ENCODE measurements at places on chromosomes 13 and 19.

- DNase-seq: no peak
Measured at GRCh38 chr19:55377356-55378131, 918 bp downstream of the TMEM190 start.

DNA sequence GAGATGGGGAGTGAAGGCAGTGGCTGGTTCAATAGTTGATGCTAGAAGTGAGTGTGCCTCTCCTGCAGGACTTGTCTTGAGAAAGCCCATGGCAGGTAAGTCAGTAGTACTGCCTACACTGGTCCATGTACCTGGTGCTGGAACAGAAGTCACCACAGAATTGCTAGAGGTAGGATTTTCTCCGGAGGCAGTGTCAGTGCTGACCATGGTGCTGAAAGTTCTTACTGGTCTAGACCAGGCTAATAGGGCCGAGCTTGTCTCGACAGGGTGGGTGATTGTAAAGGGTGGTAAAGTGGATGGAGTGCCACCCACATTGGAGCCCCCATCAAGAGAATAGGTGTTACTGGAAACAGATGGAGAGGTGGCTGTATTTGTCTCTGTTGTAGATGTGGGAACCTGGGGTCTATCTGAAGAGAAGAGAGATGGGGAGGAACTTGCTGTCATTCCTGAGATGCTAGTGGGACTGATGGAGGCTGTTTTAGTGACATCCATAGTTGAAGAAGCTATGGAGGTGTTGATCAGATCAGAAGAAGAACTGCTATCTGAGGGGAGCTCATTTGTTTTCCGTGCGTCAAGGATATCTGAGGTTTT is 36.6 kb downstream of the MUC16 start:
- no peak for DNase-seq

GRCh38 chr13:44932171-44932849 is 57.0 kb downstream of the NUFIP1 start:
- DNase-seq: no peak

DNA sequence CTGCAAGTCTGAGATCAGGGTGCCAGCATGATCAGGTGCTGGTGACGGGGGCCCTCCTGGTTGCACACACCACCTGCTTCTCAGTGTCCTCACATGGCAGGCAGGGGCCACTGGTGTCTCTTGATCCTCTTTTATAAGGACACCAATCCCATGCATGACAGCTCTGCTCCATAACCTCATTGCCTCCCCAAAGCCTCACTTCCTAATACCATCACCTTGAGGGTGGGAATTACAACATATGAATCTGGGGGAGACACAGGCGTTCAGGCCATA is 15.0 kb upstream of the MIER2 start:
- DNase-seq: no peak

DNA sequence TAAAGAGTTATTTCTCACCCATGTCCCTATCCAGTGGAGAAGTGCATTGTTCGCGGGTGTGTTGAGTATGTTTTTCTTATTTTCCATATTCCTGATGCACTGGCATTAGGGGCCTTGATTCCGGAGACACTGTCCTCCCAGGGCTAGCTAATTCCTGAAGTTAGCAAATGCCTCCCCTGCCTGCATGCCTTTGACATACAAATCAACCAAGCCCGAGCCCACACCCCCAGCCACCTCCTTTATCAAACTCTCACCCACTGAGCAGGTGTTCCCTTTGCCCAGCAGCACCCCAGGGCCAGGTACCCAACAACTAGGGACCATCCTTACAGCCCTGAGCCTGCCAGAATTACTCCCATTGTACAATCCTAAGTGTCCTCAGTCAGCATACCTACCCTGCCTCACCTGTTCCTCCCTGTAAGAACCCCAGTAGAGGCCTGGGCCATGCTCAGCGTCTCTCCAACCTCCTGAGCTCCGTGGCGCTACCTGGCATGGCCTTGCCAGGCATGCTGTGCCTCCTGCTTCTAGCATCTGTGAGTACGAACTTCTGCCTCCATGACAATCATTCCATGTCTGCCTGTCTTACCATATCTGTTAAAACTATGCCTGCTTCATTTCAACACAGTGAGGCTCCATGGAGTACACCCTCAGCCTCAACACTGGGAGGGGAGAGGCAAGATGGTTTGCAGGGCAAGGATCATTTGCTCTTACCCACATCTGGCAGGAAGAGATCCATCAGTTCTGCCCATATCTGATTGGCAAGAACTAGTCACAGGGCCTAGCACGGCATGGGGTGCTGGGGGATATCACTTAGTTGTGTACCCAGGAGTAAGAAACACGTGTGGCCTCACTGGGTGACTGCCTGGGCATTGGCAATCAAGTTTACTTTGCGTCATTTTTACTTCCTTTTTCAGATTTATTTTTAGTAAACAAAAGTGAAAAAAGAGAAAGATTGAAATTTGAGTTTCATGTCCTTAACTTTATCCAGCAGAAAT is 203.9 kb downstream of the SHISA2 start:
- DNase-seq: no peak

GRCh38 chr19:57075801-57076492 is 43.8 kb upstream of the USP29 start:
- DNase-seq: no peak

DNA sequence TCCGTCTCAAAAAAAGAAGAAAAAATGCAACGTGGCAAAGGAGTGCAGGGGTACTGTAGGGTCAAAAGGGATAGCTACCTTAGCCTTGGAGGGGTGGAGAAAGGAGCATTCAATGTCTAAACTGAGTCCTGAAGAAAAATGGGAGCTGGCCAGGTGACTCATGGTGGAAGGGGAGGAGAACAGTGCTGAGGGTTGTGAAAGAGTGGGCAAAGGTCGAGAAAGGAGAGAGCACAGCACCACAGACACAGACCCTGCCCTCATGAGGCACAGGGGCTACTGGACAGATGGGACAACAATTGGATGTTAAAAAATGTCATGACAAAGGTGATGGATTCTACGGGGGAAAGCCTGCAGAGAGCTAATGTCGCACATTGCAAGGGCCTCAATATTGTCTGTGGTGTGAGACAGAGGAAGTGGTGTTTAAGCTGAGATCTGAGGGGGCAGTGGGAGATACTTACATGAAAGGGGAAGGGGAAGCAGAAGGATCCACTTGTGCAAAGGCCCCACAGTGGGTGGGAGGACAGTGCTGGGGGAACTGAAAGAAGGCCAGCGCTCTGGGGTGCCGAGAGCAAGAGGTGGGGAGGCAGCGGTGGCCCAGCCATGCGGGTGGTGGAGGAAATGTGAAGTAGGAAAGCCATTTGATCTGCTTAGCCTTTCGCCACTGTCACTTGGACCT is 42.9 kb upstream of the URAD start:
- no peak for DNase-seq
